ENCODE measurements at places on chromosomes 6 and 20.

DNA sequence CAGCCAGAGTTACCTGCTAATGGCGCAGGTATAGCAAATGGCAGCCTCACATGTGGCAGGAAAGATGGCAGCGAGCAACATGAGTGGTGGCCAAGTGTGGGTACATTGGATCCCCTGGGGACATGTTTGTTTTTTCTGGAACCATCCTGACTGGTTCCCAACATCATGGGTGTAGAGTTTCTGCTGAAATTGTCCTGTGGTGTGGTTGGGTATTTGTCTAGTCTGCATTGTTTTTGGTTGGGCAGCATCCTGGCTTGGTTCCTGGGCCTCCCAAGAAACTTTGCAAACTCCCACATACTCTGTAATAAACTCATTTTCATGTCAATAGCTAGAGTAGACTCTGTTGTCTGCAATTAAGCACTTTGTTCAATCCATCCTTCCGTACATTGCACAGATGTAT lies 282.6 kb downstream of the CDC5L start:
- no peak for DNase-seq

- DNase-seq = no peak
Observed at GRCh38 chr6:72621291-72622093, at the start of gene KCNQ5. KCNQ5 (plus strand) TSS chr6:72622064.

DNA sequence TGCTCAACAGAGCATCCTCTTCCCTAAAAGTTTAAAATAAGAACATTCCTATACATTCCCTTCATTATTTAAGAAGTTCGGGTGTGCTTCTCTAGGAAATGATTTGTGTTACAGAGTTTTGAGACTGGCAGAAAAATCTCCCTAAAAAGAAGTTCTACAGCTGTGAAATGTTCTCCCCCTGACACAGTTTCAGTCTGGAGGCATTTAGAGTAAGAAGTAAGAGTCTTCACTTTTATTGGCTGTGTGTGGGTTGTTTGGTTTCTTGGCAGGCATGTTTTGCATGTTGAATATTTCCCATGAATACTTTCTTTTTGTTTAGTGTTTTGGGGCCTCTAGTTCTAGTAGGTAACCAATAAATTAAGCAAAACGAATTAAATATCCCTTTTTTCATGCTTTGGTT lies 195.9 kb downstream of the TENT5A start:
- DNase-seq = no peak

DNA sequence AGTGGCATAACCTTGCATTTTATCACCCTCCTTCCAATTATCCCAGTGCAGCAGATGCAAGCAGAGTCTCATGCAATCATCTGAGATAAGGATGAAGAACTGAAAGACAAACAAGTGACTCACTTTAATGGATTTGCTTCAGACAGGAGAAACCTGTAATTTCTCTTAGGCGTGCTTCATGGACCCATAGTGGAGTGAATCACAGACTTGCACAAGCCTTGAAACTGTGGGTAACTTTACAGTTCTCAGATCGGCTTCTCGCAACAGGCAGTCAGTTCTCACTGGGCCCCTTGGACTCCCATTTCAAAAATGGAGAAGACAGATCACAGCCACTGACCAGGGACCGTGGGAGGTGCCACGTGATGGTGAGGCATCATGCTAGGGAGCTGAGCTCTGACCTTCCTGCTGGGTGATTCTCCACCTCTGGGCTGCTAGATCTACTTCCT lies at the start of gene ADGRF4:
ADGRF4 (plus strand) TSS at position 239 of the 446 bp plus-strand sequence. CDS start 8,666 bp downstream, outside the sequence.
- DNase-seq = no peak

DNA sequence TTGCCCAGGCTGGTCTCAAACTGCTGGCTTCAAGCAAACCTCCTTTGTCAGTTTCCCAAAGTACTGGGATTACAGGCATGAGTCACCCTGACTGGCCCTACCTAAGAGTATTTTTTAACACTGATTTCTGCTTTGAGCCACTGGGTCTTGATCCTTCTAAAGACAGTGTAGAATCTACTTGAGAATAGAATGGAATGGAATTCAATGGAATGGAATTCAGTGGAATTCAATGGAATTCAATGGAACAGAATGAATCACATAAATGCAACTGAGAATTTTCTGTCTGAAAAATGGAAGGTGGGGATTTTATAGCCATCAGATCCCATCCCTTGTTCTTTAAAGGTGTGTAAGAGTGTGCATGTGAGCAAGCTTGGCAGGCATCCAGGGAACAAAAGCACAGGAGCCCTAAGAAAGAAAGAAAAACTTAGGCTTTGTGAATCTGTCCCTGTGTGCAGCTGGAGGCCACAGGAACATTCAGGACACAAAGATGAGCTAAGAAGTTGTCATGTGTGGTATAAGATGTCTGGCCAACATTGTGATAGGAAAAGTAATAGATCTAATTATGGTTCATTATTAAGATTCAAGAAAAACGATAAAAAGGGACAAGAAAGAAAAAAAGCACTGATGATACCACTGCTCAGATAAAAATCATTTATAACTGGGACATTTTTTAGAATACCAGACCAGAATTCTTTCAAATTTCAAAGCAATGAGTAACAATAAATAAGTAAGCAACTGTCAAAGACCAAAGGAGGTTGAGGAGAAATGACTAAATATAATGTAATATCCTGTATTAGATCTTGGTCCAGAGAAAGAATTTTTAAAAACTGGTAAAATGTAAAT lies 681.0 kb upstream of the GJE1 start:
- no peak for DNase-seq

DNA sequence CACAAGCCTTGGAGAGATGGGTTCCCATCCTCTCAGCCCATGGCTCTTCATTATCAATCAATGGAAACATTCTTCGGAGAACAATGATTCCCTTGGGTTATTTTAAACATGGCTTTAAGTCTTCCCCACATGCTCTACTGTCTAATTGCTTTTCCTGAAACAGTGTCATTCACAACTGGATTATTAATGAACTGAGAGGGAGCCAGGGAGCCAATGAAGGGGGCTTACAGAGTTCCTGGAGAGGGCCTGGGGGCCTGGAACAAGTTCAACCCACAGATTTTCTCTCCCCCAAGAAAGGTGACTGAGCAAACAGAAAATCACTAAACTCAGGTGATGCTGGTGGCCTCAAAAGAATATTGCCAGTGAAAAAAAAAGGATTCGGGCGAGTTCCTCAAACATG lies 1.3 kb upstream of the PPP1R16B start:
- DNase-seq = no peak

DNA sequence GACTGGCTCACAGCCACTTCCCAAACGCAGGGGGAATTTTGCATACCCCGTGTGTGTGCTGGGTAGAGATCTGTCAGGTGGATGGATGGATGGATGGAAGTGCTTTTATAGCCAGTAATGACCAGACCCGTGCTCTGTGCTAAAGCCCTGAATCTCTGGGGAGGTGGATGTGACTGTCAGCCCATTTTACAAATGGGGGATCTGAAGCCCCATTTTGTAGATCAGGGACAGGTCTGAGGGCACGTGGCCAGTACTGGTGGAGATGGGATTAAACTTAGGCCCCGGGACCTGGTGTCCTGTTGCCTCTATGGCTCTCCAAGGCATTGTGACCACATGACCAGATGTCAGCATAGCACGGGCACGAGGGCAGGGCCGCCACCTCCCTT lies 38.2 kb upstream of the ZBP1 start:
- no peak for DNase-seq

DNA sequence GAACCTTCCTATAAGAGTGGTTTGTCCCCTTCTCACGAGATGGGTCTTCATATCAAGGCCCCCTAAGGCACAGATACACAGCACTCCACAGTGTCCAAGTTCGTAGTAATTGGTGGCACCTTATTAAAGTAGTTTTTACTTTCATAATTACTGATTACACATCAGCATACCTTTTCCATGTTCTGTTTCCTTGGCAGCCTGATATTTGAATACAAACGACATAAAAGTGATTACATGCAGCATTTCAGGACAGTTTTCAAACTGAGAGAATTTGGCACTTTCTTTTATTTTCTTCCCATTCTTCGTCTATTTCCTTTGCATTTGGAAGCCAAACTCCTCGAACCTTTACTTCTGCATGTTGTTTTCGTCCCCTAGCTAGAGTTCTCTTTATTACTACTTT lies 139.7 kb downstream of the MTHFD1L start:
- no peak for DNase-seq

DNA sequence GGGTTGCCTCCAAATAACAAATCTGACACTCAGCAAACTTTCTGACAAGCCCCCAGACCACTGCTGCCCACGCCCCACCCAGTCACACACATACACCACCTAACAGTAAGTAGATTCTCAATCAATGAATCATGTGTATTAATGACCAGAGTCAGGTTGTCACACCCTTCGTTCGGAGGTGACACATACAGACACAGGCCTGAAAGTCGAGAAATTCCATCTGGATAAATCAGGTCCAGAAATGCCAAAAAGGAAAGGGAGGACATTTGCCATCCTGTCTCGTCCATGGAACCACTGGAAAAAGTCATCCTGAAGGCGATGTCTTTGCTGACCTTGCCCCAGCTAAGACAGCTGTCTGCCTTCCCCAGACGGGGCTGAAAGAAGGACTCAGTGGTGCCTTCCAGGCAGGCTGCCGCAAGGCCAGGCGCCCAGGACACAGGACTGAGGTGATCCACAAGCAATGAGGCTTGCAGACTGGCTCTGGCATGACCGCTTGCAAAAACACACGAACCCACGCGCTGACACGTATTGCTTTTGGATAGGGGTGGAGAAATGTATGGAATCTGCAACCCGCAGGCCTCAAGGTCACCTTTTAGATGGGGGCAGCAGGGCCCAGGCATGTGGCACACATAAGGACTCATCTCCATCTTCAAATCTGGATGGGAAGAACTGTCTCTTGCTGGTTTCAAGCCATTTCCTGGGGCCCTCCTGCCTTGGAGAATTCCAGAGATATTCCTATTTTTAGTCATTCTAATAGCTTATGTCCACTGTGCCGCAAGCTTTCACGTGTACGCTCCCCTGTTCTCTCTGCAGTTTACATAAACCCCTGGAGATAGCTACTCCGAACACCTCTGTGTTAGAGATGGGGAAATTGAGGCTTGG lies 9.0 kb downstream of the NFATC2 start:
- no peak for DNase-seq

DNA sequence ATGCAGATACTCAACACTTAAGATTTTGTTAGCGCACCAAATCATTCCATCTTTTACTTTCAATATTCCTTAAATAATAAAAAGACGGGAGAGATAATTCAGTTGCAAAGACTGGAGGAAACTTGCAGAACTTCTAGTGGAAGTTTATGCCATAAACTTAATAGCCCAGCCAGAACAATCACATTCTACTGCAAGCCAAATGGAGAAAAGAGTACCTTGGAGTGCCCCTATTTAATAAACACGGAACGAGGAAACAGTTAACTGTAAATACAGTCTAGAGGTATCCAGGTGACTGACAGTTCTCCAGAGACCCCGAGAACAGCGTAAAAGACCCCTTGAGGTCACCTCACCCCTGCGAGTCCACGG lies 635 bp downstream of the SLC35B3 start:
- no peak for DNase-seq

DNA sequence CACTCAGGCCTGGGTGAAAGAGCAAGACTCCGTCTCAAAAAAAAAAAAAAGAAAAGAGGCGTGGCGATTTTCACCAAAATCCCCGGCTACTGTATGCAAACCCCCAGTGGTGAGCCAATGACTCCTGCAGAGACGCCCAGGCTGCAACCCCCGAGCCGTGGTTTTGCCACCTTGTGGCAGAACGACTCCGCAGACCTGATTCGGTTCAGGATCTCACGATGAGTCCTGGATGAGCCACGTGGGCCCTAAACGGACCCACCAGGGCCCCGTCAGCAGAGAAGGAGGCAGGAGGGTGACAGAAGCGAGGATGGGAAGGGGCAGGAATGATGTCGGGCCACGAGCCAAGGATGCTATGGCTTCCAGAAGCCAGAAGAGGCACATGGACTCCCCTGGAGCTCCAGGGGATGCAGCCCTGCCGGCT lies 42.5 kb downstream of the SLC2A4RG start:
- no peak for DNase-seq

DNA sequence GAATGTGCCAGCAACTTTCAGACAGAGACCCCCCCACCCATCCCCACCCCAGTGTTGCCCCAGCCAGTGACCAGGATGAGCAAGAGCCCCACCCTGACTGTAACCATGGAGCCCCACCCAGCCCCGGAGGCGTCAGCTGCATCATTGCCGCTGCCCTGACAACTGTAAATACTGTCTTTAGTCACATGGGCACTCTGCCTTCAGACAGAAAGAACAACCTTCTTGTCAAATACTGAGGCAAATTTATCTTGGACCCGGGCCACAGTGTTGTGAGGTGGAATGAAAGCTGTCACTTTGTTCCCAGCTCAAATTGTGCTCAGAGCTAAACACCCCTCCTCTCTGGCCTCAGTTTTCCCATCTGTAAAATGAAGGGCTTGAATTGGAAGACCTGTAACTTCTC lies 23.7 kb downstream of the MOCS3 start:
- no peak for DNase-seq

DNA sequence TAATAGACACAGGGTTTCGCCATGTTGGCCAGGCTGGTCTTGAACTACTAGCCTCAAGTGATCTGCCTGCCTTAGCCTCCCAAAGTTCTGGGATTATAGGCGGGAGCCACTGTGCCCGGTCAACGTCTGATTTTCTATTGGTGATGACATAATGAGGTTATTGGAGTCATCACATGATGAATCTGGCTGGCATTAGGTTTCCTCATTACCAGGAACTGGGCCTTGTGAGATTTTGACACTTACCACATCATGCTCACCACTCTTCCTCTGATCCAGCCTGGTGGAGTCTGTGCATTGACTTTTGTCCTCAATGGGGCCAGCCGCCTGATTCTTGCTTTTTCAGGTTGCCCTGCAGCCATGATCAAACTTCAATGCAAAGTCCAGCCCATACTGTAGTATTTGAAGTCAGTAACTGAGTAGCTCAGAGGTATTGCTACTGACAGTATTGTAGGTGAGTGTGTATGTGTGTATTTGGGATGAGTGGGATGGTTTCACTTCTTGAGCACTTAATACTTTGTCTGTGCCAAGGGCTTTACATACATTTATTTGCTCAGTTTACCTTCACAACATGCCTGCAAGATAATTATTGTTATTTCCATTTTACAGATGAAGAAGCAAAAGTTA lies 16.0 kb downstream of the ANKS1A start:
- DNase-seq = no peak

- DNase-seq = no peak
Observed at GRCh38 chr6:26309731-26310142, 55.3 kb upstream of the BTN3A2 start.

DNA sequence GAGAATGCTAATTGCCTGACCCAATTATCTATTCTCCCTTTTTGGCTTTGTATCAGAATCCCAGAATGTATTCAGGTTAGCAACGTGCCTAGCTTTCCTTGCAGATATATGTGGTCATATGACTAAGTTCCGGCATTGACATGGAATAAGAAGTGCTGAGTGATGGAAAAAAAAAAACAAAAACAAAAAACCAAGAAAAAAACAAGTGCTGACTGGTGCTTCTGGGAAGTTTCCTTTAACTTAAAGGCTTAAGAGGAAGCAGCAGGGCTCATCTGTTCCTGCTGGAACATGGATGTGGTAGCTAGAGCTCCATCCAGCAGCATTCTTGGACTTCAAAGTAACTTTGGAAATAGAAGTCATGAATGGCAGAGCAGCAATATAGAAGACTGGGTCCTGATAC lies 10.4 kb upstream of the RPF2 start:
- DNase-seq = no peak
